ENCODE measurements at places on chromosomes 6 and 20. TPM values are rescaled to one million over a fixed set of nuclear protein-coding genes. Genes with fewer than 3 reads are reported as not detected.

Gene MYBL2
- 118 TPM for total RNA-seq

Gene ABHD16B
- not detected for total RNA-seq

Gene SLC22A23
- total RNA-seq, result 0.20 TPM

Gene BPIFB4
- total RNA-seq, result not detected

Gene TSPO2
- not detected for total RNA-seq

Gene BFSP1
- total RNA-seq, result 3.2 TPM

Gene OVOL2
- not detected for total RNA-seq

Gene PCNA
- total RNA-seq, result 548 TPM

Measured in activated CD8-positive, alpha-beta memory T cell treated with anti-CD3 and anti-CD28 coated beads, Interleukin-2, amount 10 ng/mL, durations not matched to agents 7 days and 5 days (primary cell).